SK-N-DZ (cell line): ENCODE measurements at places on chromosomes 7 and 10.

- DNase-seq = no peak
Observed at GRCh38 chr7:3069771-3070449, 26.2 kb upstream of the CARD11 start.

DNA sequence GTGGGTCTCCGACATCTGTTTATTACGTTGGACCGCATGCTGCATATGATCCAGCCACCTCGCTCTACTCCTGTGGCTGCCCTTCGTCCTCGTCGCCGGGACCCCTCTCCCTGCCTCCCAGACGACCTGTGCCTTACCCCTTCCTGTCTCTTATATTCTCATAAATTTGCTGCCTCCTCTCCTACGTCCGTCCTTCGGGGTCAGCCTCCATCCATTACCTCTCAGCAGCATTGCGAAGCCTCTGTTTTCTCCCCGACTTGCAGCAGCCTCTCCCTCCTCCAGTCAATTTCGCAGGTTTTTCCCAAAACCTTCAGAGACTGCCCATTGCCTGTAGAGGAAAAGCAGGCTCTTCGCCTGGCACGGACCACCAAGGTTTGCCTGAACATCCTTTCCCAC, 39.4 kb upstream of the LEP start:
- no peak for DNase-seq

DNA sequence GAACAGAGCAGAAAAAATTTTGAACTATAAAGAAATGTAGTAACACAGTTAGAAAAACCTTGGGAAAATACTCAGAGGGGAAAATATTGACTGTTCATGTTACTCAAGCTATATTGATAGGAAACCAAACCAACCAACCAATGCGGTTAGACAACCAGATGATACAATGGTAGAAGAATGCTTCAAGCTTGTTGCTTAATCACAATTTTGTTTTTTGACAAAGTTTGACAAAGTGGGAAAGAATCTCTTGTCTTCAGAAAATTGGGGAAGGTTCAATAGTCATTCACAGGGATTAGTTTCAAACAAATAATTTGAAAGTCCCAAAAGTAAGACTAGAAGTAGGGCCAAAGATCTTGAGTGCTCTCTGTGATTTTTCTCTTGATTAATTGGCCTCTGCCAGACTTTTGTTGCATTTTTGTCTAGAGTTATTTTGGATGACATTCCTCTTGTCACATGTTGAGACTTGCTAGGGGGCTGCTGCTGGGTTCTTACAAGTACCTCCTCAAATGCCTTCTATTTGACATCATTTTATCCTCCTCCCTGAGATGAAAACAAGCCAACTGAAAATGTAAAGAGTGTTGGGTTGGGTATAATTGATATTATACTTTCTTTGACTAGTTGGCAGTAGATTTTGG, 233.1 kb upstream of the PHYHIPL start:
- DNase-seq = no peak

DNA sequence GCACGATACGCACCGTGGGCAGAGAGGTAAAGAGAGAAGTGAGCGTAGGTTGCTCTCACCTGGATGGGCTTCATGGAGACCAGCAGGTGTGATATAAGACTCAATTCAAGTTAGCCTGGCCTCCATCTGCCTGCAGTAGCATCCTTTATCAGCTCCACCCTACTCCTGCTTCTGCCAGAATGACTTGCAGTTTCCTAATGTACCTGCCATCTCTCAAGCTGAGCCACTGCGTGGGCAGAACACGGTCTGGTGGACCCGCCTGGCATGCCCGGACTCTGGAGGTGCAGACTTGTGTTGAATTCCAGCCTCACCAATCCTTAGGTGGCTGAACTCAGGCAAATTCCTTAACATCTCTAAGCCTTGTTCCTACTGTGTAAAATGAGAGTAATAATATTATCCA, 64.3 kb downstream of the STEAP1B start:
- DNase-seq = no peak

GRCh38 chr10:131446171-131446570, 134.7 kb upstream of the TCERG1L start:
- no peak for DNase-seq

DNA sequence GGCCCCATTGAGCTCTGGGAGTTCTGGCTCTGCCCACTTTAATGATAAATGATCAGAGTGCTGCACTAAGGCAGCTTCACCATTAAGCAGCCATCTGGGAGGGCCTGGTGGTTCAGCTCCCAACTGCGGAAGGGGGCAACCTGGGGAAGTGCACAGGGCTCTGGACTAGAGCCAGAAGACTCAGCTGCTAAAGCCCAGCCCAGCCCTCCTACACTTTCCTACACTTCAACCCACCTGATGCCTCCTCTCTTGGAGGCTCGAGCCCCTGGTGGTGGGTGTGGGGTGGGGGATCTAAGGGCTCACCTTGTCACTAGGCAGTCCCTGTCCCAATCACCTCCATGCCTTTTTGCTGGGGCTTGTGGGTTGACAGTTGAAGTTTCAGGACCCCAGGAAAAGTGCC, 60.6 kb upstream of the ANTXRL start:
- no peak for DNase-seq

GRCh38 chr10:129934196-129934925, 29.7 kb downstream of the EBF3 start:
- DNase-seq = no peak

DNA sequence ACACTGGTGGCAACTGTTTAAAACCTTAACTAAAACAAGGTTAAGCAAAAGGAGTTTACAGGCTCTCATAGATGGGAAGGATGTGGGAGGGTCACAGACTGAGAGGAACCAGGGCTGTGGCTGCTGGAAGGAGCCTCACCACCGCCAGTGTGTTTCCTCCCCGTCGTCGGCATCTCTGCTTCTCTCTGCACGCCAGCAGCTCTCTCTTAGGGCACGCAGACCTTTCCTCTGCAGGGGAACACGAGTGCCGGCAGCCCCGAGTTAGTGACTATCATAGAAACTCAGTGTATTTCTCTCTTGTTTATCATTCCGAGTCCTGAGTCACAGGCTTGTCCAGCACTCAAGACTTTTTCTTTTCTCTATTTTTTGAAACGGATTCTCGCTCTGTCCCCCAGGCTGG, 8.1 kb upstream of the SH2D4B start:
- DNase-seq = no peak

GRCh38 chr7:106865130-106866041, at the start of gene PIK3CG:
Gene PIK3CG, plus strand, starts transcription at chr7:106865282. Its CDS starts 2,280 bp downstream, at chr7:106867562.
- DNase-seq = no peak

DNA sequence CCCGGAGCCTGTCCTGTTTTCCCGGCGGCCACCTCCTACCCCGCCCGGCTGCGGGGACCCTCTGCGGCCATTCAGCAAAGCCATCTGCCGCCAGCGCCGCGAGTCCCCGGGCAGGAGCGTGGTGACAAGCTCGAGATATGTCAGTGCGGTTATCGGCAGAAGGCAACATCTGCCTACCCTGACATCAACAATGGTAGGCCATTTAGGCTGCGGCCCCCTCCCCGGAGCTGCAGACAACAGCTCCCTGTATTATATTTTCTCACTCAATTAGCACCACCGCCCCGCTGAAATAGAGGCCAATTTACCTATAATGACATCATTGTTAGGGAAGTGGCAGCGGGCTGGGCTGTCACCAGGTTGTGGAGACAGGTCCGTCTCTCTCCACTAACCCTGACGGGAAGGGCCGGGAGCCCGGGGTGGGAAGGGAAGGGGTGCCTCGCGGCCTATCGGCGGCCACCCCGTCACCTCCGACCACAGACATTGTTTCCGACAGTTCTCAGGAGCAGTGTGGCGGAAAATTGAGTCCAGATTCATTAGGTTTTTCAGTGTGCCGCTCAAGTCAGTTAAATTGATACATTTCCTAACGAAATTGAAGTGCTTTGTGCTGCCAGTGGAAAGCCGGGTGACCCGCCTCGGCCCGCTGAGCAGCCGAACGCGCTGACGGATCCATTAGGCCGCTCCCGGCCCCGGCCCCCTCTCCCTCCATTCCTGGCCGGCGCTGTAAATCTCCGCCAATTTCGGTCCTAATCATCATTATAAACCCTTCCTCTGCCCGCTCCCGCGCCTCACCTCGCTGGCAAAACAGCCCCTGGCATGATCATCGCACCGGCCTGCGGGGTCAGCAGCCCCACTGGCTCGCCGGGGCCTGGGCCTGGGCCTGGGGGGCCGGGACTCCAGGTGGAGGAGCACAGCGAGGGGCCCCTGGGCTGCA, 43.0 kb downstream of the UNCX start:
- no peak for DNase-seq

DNA sequence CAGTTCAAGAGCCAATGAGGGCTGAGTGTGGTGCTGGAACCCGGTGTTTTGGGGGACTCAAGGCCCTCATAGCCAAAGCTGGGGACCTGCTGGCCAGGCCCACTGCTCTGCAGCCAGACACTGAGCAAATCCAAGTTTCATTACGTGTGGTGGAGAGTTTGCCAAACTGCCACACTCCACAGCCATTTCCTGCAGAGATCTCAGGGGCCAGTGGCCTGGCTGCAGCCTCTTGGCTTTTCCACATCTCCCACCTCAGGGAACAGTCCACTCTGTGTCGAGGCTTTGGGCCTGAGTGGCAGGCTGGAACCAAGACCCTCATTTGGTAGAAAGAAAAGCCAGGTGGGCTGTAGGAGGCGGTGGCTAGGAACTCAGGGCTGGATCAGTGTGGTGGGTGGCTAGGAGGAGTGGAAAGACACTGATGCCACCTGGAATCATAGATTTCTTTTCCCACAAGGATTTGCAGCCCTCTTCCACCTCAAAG, 3.2 kb downstream of the HOXA11 start:
- no peak for DNase-seq

GRCh38 chr10:121598263-121599249, at the start of gene FGFR2:
Gene FGFR2, minus strand, starts transcription at chr10:121598444. Its CDS starts 4,627 bp downstream, at chr10:121593817.
- DNase-seq = peak; percentile 88

DNA sequence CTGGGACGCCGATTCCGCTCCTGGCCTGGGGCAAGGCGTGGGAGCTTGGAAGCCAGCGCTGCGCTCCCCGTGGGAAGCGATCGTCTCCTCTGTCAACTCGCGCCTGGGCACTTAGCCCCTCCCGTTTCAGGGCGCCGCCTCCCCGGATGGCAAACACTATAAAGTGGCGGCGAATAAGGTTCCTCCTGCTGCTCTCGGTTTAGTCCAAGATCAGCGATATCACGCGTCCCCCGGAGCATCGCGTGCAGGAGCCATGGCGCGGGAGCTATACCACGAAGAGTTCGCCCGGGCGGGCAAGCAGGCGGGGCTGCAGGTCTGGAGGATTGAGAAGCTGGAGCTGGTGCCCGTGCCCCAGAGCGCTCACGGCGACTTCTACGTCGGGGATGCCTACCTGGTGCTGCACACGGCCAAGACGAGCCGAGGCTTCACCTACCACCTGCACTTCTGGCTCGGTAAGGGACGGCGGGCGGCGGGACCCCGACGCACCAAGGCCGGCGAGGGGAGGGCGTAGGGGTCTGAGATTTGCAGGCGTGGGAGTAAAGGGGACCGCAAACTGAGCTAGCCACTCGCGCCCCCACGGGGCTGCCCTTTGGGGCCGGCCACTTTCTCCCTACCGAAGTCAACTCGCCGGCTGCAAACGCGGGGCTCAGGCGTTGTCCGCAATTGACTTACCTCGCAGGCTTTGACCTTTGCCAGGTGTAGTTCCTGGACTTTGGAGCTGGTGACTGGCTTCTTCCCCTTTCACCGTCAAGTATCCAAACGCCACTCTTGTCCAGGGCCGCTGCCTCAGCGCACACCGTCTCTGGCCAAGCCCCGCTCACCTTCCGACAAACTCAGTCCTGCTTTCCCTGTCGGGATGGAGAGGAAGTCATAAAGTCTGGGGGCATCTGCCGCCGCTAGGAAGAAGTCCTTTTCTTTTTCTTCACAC, at the start of gene SCIN:
SCIN (plus strand) TSS at position 187 of the 928 bp plus-strand sequence; CDS start at position 254, 67 bp downstream.
- DNase-seq = peak; percentile 14

DNA sequence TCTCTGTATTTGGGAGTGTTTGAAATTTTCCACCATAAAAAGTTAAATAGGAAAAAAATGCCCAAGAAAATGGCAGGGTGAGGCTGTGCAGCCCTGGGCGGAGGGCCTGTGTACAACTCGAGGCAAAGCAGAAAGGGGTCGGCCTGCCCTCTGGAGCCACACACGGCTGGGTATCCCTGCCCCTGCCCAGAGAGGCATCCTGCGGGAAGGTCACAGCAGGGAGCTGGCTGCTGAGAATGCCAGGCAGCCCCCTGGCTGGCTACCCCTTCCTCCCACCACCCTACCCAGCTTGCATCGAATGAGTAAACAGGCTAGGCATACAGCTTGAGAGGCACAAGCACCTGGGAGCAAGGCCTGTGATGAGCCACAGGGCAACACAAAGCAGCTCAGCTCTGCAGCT, 46.1 kb downstream of the CAMK2B start:
- no peak for DNase-seq

GRCh38 chr10:10829576-10829975, 188.1 kb upstream of the CELF2 start:
- no peak for DNase-seq

GRCh38 chr7:111765751-111766643, 203.7 kb upstream of the IMMP2L start:
- DNase-seq = no peak

GRCh38 chr10:18456984-18457383, 194.4 kb downstream of the NSUN6 start:
- DNase-seq = no peak

GRCh38 chr10:12594448-12594944, 245.1 kb downstream of the CAMK1D start:
- no peak for DNase-seq

- no peak for DNase-seq
Observed at GRCh38 chr7:79709574-79710409, 256.3 kb upstream of the MAGI2 start.

GRCh38 chr10:110861930-110862649, 9.6 kb upstream of the PDCD4 start:
- no peak for DNase-seq

- DNase-seq = no peak
Observed at GRCh38 chr10:130924138-130924819, 387.2 kb downstream of the TCERG1L start.

GRCh38 chr7:47366960-47367359, 215.0 kb downstream of the TNS3 start:
- DNase-seq = no peak

DNA sequence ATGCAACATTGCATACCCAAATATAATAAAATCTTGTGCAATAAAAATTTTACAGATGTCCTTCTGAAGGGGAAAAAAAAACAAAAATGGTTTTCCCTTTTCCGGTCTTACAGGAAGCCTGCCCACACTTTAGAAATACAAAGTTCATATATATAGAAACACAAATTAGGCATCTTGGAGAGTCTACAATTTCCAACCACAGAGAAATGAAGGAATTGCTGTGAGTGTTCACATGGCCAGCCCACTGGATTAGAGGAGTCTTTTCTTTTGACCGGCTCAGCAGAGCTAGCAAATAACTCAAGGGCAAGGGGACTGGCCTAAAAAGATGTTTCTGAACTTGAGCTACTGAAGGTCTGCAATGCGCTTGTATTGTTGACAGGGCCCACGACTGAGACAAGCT, 92.4 kb downstream of the GLI3 start:
- no peak for DNase-seq

DNA sequence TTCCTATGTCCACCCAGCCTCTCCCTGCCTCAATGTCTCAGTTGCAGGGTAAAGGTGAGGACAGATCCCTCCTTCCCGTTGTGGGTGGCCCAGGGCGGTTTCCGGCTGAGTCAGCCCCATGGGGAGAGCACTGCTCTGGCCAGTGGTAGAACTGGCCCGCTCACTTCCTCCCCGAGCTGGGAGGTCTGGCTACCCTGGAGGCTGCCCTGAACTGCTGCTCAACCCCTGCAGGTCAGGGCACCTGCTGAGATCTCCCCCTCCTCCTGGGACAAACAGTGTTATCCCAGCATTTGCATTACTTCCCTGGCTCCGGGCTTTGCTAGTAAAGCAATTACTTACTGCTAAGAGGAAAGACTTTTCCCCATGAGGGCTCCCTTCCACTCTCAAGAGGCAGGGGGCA, 21.4 kb upstream of the IMPDH1 start:
- no peak for DNase-seq
